Chondrocyte (in vitro differentiated cells): ENCODE measurements at places on chromosomes 1 and 21. TPM values are rescaled to one million over a fixed set of nuclear protein-coding genes. Genes with fewer than 3 reads are reported as not detected.

- no peak overlapping the region for H3K27ac ChIP-seq
- no peaks in the 10 kb centered on the region for H3K36me3 ChIP-seq
- no peaks in the 10 kb centered on the region for H3K27me3 ChIP-seq
- H3K4me1 ChIP-seq: peaks cover 3% of the 10 kb centered on the region
These were observed 228.5 kb upstream of the AJAP1 start for GRCh38 chr1:4425892-4426291.

- no peak overlapping the region for H3K4me3 ChIP-seq
- H3K27ac ChIP-seq: no peak overlapping the region
- no peak for DNase-seq
- H3K36me3 ChIP-seq: no peaks in the 10 kb centered on the region
These were observed 87.0 kb downstream of the DPYD start for GRCh38 chr1:97833881-97834280.

KHDRBS1 gene
- 90.5 to 136 TPM (median 95.1 TPM) in 3 replicates for total RNA-seq

DNA sequence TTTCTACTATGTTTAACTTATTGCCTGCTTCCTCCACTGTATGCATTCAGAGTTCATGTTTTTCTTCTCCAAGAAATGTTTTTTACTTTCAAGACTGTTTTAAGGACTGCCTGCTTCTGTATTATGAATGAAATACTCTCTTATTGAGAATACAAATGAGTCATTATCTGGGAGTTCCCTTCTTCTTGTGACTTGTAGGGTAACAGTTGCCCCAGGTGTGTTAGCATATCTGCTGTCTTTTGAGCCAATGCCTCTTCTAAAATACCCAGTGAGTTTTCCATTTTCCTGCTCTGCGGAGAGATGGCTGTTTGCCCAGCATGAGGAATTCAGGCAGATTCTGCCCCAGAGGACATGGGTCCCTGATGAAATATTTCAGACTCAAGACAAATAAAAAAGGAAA is 34.1 kb upstream of the ST6GALNAC5 start:
- H3K4me1 ChIP-seq: peaks cover 38% of the 10 kb centered on the region
- no peaks in the 10 kb centered on the region for H3K27me3 ChIP-seq
- H3K4me3 ChIP-seq: no peak overlapping the region
- DNase-seq: no peak

DNA sequence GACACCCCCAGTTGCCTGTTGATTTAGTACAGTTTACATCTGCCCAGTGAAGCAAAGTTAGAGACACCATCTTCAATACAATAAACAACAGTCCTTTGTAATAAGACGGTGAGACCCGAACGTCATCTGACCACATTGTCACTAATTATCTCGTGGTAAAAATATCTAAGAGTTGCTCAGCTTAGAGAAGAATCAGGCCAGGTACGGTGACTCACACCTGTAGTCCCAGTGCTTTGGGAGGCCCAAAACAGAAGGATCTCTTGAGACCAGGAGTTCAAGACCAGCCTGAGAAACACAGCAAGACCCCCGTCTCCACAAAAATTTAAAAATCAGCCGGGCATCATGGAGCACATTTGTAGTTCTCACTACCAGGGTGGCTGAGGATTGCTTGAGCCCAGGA is 53.5 kb downstream of the CD34 start:
- no peak overlapping the region for H3K4me3 ChIP-seq
- H3K36me3 ChIP-seq: no peaks in the 10 kb centered on the region
- H3K27me3 ChIP-seq: no peaks in the 10 kb centered on the region
- H3K27ac ChIP-seq: no peak overlapping the region
